Stimulated activated CD4-positive, alpha-beta T cell treated with anti-CD3 and anti-CD28 coated beads, TNF-alpha, amount 100 ng/mL, for 1 hour (primary cell): ENCODE measurements at places on chromosomes 1 and 21.

DNA sequence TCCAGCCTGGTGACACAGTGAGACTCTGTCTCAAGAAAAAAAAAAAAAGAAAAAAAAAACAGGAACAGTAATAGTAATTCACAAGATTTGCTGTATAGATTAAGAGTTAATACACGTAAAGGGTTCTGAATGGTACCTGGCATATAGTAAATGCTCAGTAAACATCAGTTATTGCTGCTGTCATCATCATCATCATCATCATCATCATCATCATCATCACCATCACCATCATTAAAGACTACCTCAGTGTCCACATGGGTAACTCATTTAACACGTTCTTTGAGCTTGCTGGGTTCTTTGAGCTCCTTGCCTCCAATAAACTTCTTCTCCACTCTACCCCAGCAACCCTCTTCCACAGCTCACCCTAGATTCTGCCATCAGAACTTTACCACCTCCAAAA is 55.0 kb downstream of the KIAA0319L start:
- no peak for DNase-seq

DNA sequence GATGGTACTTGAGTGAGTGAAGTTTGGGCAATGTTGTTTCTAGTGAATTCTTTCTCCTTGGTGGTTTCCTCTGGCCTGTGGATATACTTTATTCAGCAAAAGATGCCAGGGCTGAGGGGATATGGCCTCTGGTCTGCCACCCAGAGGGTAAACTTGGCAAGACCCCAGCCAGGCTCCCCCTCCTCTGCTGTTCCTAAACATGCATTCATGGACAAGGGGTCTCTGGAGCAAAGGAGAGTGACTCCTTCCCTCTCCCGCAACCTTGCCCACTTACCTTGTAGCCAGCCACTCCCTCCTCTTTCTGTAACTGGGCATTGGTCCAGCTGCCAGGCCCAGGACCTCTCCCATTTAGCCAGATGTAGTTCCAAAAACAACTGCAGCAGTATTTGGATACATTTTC is 43.8 kb downstream of the RUNX3 start:
- no peak for DNase-seq

DNA sequence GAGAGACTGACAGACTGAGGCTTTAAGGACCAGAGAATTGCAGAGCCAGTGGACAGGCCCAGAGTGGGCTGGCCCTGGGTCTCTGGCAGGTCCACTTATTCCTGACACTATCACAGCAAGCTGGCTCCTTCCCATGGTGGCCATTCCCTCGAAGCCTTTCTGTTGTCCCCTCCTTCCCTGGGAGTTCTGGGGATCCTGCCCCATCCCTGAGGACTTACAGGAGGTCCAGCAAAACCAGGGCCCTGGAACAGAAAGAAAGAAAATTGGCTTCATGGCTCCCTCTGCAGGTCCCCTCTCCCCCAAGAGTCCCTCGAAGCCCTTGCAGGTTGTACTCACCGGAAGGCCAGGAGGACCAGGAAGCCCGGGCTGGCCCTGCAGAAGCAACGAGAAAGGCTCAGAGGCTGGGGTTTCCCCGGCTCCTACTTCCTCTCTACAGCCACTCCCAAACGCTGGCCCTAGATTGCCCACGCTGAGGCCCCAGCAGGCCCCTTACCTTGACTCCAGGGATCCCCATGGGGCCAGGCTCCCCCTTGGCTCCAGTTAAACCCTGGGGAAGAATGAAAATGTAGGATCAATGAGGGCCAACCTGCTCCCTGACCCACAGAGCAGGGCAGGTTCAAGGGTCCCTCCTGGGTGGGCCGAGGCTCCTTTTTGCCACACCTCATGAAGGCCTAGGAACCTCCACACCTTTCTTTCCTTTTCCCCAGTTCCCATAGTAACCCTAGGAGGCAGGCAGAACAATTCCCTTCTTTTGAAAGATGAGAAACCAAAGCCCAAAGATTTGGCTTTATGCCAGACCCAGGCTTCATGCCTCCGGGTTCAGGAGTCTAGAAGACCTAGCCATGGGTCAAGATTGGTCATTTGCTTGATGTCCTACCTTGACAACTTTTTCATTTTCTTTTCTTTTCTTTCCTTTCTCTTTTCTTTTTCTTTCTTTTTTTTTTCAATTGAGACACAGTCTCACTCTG is 4.6 kb downstream of the COL9A2 start:
- DNase-seq = no peak

DNA sequence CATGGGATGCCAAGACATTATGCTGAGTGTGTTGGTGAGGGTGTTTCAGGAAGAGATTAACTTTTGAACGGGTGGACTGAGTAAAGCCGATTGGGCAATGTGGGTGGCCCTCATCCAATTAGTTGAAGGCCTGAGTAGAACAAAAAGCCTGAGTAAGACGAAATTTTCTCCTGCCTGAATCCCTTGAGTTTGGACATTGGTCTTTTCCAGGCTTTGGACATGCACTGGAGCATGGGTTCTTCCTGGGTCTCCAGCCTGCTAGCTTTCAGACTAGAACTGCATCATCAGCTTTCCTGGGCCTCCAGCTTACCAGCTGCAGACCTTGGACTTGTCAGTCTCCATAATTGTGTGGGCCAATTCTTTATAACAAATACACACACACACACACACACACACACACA is 63.6 kb downstream of the NIBAN1 start:
- no peak for DNase-seq

GRCh38 chr1:237873487-237874211 is 17.1 kb downstream of the ZP4 start:
- no peak for DNase-seq

- no peak for DNase-seq
These were observed 1185.9 kb upstream of the B3GALT2 start for GRCh38 chr1:194372266-194372665.

GRCh38 chr1:160858097-160858496 is 4.6 kb downstream of the CD244 start:
- no peak for DNase-seq

DNA sequence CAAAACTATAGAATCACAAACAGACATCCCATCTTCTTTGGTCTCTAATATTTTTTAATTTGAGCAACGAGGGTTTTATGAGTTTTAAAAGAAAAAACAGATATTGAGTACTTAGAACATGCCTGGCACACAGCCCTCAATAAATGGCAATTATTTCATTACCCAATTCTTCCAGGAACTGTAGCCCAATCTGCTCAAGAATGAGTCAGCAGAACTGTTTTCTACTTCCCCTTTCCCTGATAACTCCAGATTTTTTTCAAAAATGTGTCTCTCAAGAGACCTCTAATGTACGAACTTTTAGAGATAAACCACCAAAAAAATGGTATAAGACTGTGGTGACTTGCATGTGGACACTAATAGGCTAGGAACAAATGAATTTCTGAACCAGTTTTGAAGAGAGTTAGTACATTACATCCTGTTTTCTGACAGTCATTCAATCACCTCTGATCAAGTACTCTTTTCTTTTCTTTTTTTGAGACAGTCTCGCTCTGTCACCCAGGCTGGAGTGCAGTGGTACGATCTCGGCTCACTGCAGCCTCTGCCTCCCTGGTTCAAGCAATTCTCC is 11.5 kb downstream of the ABL2 start:
- DNase-seq = no peak
